Mesothelial cell of epicardium (in vitro differentiated cells): ENCODE measurements at places on chromosomes 6 and 20. TPM values are rescaled to one million over a fixed set of nuclear protein-coding genes. Genes with fewer than 3 reads are reported as not detected.

GRCh38 chr20:25750765-25751696 lies 54.4 kb upstream of the ZNF337 start:
- no peak for DNase-seq

- no peak for DNase-seq
Measured at GRCh38 chr6:118546164-118546879, 1.8 kb upstream of the PLN start.

ADGB gene
- total RNA-seq: not detected in 3 replicates

VIP gene
- not detected in 3 replicates for total RNA-seq

DNA sequence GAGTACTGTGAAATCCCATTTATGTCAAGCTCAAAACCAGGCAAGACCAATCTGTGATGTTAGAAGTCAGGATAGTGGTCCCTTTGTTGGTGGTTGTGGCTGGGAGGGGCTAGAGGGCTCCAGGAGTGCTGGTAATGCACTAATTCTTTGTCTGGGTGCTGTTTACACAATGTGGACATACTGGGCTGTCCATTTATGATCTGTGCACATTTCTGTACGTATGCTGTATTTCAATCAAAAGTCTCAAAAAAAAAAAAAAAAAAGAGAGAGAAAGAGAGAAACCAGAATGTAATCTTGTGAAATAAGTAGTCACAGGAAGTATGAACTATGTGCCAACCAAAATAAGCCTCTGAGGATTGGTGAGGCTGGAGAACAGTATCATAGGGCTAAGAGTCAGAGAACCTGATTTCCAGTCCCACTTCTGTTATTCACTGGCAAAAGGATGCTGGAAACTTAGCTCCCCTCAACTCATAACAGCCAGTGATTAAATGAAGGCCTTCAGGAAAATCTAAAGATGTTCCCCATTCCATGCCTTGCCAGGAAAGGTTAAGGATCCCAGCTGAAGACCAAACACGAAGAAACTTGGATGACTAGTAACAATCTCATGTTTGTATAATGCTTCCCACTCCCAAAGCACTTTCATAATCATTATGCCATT lies 19.6 kb upstream of the TRAM2 start:
- no peak for DNase-seq

DNA sequence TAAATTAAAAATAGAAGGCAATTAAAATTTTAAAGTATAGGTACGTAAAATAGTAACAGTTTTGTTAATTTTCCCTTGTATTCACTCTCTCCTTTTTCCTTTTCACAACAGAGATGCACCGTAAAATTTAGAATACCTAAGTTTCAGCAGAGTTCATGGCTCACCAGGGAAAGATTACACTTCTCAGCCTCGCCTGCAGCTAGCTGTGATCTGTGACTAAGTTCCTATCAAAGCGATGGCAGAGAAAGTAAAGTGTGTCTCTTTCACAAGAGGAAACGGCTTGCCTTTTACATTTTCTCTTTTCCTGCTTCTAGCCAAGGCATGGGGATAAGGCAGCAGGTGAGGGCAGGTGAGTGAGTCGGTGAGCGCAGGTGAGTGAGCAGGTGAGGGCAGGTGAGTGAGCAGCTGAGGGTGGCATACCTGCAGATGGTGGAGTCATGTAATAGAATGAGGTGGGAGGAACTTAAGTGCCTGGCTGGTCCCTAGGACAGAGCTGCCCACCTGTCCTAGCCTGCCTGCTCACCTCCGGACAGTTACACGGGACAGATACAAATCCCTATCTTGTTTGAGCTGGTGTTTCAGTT lies 30.9 kb downstream of the ZFP64 start:
- DNase-seq: no peak

RCAN2 gene
- 3.6 to 4.0 TPM (median 3.9 TPM) in 3 replicates for total RNA-seq

DNA sequence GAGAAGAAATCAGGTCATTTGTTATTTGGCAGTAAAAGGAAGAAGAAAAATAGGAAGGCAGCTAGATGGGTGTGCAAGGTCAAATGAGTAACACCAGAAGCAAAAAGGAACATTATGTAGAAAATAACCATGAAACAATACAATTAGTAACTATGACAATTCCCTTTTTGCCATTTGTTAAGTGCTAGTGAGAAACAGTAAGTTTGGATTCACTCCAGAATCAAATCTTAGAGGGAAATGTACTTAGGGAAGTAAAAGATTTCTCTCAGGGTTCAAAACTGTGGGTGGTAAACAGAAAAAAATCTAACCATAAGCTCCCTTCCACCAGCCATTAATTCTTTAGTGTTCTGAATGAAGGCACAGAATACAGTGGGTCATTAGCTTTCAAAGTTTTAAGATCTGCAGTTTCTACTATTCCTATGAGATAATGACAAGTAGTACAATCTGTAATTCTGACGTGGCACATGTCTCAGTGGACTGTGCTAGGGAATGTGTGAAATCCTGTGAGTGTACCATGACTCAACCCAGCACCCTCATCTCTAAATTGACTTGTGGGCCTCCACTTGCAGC lies 17.1 kb downstream of the REPS1 start:
- DNase-seq: no peak

ZNF334 gene
- 31.8 to 34.5 TPM (median 32.5 TPM) in 3 replicates for total RNA-seq
